ENCODE measurements at places on chromosomes 5 and 9.

GRCh38 chr9:16184964-16185646, 632.3 kb downstream of the CCDC171 start:
- no peak for DNase-seq

DNA sequence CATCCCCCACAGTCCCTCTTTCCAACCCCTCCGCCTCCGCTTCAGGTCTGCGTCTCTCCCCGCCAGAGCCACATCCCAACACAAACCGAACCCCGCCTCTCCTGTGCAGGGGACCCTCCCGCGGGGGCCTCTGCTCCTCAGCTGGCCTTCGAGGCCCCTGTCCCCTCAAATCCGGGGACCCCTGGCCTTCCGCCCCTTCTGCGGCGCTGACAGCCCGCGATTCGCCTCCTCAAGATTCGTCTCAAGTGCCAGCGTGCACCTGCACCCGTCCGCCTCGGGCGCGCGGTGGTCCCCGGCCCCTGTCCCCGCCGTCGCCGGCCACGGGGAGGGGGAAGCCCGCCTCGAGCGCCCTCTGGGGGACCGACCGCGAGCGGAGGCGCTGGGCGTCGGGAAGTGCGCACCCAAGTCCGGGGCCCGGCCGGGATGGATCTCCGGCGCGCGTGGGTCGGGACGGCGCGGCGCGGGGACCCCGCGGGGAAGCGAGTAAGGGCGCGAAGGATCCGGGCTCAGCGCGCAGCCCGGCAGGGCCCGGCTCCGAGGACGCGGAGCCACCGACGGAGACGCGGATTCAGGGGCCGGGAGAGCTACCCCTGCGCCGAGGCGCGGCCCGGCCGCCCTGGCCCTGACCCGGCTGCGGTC, 623 bp downstream of the FLT4 start:
- DNase-seq, result peak; percentile 48

DNA sequence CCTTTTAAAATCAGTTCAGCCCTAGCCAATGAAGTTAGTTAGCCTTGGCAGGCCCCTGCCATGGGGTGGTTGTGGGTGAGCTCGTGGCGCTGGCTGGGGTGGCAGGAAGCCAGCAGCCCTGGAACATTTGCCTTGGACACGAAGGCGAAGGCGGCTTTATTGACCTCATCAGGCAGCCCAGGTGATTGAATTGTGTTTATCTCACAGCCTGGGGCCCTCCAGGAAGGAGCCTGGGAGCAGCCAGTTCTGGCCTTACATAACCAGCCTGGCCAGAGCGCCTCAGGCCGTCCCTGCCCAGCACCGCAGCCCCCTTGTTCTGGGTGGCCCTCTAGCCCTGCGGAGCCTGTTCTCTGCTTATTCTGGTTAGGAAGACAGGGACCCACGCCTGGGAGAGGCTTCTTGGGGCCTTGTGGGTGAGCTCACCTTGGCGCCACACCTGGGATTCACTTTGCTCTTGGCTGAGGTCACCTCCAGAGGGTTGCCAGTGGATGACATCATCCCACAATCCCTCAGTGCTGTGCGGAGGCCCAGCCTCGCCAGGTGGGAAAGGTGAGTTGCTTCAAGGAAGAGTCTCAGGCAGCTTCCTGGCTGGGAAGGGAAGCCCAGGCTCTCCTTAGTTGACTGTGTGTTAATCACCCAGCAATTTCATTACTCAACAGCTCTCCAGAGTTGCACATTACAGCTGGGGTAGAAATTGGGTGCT, 54.4 kb upstream of the RPL26L1 start:
- DNase-seq, result no peak

- no peak for DNase-seq
Measured at GRCh38 chr9:107350443-107350842, 67.4 kb downstream of the RAD23B start.

GRCh38 chr9:110623462-110624025, 44.0 kb upstream of the SVEP1 start:
- DNase-seq, result peak; percentile 9

DNA sequence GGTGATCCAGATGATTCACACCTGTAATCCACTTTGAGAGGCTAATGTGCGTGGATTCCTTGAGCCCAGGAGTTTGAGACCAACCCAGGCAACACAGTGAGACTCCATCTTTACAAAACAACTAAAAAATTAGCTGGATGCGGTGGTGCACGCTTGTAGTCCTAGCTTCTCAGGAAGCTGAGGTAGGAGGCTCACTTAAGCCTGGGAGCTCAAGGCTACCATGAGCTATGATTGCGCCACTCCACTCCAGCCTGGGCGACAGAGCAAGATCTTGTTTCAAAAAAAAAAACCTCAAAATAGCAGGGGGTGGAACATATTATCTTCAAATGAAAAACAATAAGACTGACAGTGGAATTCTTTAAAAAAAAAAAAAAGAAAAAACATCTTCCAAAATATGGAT, 59.0 kb downstream of the PCDHGC5 start:
- DNase-seq, result no peak

- DNase-seq, result no peak
Measured at GRCh38 chr5:82584631-82585030, 306.5 kb upstream of the RPS23 start.

DNA sequence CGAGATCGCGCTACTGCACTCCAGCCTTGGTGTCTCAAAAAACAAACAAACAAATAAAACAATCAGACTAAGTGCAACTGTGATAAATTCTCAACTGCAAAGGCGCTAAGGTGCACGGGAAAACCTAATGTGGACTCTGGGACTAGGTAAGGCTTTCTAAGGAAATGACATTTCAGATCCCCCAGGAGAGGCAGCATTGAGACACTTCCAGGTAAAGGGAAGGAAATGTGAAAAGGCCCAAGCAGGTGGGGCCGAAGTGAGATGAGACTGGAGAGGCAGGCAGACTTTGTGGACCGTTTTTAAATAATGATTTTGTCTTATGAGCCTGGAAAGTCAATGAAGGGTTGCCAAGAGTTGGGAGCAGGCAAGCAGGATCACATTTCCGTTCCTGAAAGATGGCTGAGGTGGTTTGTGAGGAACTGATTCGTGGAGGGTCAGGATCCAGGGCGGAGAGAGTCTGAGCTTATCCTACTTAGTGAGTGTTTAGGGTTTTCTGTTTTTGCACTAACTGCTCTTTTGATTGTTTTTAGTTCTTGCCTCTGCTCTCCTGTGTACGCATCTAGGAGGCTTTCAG, 2.0 kb upstream of the APBA1 start:
- no peak for DNase-seq

- no peak for DNase-seq
Measured at GRCh38 chr5:10743951-10744350, 17.1 kb downstream of the DAP start.

DNA sequence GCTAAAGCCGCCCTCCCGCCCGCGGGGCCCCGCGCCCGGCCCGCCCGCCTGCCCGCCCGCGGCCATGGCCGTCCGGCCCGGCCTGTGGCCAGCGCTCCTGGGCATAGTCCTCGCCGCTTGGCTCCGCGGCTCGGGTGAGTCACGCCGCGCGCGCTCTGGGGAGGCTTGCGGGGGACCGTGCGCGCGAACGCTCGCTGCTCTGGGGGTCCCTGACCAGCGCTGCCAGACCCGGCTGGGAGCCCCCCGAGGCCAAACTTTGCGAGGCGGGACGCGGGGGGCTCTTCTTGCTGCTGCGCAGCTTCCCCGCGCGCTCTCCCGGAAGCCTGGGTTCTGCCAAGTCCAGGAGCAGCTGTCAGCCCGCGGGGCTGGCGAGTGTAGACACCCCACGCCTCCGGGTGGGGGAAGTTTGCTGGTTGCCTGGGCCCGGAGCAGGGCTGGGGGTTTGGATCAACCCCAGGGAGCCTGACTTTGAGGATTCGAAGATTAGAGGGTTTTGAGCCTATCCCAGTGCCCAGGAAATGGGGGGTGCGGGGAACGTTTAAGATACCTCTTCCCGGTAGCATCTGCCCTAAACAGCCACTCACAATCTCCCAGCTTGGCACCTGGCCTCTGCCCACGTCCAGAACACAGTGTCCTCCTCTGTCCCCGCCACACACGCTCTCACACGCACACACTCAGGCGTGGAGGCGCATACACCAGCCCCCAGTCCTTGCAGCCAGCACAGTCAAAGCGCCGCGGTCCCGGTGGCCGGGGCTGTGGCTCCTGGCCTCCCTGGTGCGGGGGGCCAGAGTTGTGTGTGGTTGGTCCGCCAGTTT, 535 bp downstream of the UNC5A start:
- DNase-seq, result peak; percentile 40

- no peak for DNase-seq
Measured at GRCh38 chr5:6260846-6261245, 117.5 kb downstream of the MED10 start.

- DNase-seq, result no peak
Measured at GRCh38 chr5:179346401-179346800, 1.1 kb upstream of the ADAMTS2 start.

- no peak for DNase-seq
Measured at GRCh38 chr5:15500325-15501001, 483 bp downstream of the FBXL7 start.

DNA sequence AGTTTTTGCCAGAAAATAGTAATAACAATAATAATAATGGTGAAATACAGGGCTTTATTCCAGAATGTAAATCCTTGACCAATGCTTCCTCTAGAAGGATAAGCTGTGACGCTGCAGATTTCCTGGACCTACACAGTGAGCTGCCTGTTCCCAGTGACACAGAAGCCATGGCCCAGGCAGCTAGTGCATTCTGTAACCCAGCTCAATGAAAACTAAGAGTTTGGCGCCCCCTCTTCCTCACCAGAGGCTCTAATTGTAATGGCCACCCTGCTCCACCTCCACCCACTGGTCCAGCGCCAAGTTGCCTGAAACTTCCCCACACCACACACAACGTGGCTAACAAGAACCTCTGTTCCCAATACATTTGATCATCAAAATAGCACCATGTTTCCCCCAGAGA, 248.1 kb downstream of the CETN3 start:
- DNase-seq, result no peak

- no peak for DNase-seq
Measured at GRCh38 chr5:129951039-129951438, 46.8 kb downstream of the CHSY3 start.

DNA sequence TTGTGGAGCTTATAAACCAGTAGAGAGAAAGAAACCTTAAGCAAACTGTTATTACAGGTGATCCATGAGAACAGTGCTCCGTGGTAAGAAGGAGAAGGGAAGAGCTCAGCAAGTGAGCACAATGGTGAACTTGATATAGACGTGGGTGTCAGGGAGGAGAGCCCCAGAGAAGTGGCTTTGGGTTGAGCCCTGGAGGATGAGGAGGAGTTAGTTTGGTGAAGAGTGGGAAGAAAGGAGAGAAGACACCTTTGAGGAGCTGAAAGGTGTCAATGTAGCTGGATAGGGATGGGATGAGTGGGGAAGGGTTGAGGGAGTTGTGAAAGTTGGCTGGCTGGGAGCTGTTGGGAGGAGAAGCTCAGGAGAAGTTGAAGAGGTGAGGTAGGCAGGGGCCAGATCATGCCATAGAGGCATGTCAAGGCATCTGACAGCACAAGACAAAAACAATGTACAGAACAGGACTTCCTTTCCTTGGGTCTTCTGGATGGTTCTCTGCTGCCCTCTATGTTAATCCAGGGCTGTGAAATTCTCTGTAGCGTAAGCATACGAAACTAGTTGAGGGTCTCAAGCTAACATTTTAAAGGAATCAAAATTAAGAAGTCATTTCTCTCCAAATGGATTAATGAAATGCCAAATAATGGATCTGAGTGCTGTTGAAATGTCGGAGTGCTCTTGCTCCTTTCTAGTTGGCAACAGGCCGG, 501.9 kb downstream of the KDM4C start:
- no peak for DNase-seq

- DNase-seq, result no peak
Measured at GRCh38 chr9:123453831-123454321, 97.9 kb downstream of the CRB2 start.

GRCh38 chr5:151890299-151890698, 34.4 kb downstream of the GLRA1 start:
- no peak for DNase-seq

GRCh38 chr5:10441992-10442435, 335 bp downstream of the ROPN1L start:
- DNase-seq, result no peak

DNA sequence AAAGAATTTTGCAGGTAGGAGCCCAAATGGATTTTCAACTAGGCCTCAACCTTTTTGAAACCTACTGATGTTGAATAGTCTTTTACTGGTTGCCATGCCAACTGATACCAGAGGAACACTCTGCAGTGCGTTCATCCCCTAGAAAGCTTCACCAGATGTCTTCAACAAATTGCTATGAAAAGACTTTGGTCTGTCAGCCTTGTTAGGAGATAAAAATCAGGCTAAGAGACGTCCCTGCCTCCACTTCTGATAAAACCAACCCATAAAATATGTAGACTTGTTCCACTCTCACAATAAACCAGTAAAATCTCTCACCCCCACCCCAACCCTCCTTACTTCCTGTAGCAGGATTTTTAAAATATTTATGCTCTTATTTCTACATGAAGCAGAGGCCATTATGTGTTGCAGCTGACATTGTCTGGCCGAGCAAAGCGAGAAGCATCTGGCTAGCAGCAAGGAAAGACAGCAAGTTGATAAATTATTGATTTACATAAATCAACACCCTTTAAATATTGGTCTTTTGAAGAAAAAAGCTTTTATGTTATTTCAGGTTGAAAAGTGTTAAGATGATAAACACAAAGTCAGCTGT, 428.7 kb downstream of the ISL1 start:
- no peak for DNase-seq

DNA sequence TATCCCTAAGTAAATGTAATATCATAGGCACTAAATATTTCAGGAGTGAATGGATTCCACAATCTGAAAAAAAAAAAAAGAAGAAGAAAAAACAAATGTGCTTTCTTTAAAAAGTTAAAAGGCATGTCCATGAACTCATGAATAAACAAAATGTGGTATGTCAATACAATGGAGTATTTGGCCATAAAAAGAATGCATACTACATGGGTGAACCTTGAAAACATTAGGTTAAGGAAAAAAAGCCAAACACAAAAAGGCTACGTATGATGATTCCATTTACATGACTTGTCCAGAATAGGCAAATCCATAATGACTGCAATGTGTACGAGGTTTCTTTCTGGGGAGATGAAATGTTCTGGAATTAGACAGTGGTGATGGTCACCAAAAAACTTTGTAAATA, 45.3 kb downstream of the FNIP1 start:
- no peak for DNase-seq

DNA sequence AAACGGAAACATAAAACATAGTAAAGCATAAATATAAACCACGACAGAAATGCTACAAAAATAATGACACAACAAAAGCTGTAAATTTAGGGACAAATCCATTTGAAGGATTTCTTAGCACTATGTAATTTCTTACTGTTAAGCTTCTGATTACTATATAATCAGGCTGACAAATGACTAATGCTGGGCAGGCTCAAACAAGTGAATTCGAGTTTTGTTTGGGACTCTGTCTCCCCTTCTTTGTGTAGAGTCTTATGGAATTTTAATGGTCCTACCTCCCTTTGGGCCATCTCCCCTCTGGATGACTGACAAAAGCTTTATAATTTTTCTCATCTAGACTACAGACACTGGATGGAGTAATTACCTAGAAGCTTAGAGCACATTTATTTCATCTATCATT, 24.6 kb upstream of the KIF2A start:
- DNase-seq, result no peak

Measured in stimulated activated CD4-positive, alpha-beta T cell treated with anti-CD3 and anti-CD28 coated beads, Interleukin-15, amount 100 ng/mL, for 24 hours (primary cell).